ENCODE measurements at places on chromosomes 6 and 20.

DNA sequence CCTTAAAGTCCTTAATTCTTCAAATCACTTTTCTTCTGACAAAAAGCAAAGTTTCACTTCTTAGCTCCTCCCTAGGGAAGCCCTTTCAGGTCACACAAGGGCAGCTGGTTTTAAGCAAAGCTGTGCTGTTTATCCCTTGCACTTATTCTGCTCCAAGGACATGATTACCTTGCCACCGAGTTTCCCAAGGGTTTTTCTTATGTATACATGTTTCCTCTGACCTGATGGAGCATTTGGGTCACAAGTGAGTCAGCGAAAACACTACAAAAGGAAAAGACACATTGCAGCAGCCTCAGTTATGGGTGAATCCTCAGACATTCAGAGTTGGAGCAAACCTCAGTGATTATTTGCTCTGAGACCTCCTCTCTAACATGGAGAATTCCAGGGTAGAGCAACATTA lies 26.6 kb upstream of the ILRUN start:
- no peak for DNase-seq

- DNase-seq, result no peak
Measured at GRCh38 chr20:48652961-48653705, 174.7 kb downstream of the PREX1 start.

DNA sequence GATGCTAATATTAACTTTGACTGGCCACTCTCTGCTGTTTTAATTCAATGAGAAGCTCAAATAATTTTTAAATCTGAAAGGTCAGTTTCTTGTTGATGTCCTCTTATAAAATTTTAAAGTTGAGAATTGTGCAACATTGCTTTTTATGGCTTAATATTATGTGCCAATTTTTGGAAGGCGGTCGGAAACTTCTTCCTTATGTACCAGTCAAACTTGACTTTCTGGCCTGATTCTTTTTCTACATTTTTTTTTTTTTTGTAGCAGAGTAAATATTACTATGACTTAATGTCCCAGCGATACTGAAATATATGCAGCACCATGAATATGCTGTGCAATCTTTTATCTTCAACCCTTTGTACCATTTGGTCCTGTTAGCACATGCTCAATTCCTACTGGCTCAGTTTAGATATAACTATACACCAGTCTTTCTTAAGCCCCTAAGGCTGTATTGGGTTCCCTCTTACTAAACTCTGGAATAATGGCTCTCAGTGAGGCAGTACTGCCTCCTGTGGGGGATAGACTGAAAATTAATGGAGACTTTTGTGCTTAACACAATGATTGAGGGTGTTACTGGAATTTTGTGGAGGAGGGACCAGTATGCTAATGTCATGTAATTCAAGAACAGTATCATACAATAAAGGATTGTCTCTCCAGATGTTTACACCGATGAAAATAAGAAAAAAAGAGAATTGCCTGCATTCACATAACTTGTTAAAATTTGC lies 156.4 kb upstream of the SYNCRIP start:
- no peak for DNase-seq

DNA sequence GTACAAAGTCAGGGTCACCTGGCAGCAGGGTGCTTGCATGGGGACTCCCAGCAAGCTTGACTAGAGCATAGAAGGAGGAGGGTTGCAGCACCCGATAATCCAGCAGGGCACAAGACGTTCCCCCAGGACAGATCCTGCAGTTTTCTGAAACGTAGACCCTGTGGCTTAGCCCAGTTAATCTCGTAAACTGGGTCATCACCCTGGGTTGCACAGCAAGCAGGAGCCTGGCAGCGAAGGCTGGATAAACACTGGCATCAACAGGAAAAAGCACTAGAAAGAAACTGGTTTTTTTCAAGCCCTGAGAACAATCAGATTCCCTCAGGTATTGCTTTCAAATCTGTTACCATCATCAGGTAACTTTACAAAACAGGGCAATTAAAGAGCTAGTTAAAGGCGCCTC lies 92.6 kb downstream of the PDE7B start:
- DNase-seq, result no peak

DNA sequence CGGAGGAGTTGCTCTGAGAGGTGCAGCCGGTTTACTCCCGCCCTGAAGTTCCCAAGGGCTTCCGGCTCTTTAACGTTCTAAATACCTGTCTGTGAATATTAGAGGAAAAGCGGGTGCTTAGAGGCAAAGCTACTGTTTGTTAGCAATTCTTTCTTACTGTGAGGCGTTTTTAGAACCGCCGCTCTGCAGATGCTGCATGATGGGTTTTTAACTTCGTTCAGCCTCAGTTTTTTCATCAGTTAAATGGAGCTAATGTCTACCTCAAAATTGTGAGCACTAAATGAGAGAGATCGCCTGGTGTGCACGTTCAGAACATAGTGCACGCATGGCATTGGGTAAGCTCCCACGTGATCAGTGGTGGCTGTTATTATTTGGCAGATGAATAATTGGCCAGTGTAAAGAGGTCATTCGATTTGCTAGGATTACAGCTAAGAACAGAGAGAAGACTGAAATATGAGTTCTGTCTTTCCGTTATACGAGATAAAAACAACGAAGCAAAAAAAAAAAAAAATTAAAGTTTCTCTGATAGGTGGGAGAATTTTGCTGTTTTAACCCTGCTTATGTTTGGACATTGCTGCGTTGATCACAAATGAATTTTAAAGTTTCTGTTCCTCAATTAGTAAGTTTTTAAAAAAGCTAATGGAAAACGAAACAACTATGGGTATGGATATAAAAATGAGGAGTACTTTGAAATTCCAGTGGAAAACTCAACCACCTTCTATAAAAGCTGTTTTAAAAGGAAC lies 660 bp upstream of the TFB1M start:
- DNase-seq, result peak; percentile 97

DNA sequence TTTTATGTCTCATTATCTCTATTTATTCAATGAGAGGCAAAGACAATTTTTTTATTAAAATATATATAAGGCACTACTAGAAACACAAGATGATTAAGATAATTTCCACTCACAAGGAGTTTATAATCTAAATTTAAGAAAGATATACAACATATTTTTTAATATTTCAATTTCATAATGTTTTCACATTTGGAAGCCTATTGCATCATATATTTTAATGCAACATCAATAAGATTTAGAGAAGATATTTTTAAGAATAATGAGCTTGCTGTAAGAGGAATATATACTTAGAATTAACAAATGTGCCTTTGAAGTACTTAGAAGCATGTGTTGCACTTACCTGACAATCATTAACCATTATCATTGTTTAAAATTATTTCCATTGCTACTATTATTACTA lies 597.7 kb upstream of the BTBD3 start:
- no peak for DNase-seq

GRCh38 chr20:34491932-34492509 lies 24.2 kb upstream of the DYNLRB1 start:
- DNase-seq, result no peak
